Uterus (tissue), 4 donors: ENCODE measurements at places on chromosomes 6 and 20. TPM values are rescaled to one million over a fixed set of nuclear protein-coding genes. Genes with fewer than 3 reads are reported as not detected.

- DNase-seq = no peak
These were observed 53.6 kb upstream of the EDN3 start for GRCh38 chr20:59246691-59247400.

DNA sequence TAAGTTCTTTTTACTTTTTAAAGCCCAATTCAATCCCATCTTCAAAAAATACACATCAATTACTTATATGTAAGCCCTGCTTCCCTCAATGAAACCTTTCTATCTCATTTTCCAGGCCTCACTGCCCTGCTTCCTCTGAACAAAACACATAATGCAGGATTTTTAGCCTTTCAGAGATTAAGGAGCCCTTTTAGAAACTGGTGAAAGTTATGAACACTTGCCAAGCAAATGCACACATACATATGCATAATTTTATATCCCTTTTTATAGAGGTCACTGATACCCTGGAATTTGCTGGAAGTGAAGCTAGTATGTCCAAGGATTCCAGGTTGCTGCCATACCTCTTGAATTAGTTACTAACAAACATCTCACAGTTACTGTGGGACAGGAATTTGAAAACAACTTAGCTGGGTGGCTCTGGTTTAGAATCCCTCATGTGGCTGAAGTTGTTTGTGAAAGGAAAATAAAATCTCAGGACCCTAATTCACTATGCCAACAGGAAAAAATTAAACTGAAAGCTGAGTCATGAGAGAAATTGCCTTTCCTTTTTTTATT is 75.8 kb downstream of the UBE3D start:
- DNase-seq = no peak

- no peak for DNase-seq
These were observed 12.2 kb downstream of the ARHGAP18 start for GRCh38 chr6:129697788-129698187.

DNA sequence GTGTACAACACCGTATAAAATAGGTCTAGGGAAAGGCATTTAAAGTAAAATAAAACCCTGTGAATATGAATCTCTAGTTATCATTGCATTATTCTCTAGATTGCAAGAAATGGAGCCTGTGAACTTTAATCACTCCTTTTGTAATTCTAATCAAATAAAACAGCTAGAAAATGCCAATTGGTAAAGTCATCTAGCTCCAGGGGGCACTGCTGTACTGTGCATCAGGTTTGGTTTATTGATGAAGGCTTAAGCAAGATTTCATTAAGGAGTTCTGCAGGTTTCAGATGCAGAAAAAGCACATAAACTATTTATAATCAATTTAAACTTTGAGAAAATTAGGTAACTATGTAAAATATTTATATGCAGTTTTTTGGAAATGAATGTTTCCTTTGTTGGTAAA is 645.0 kb downstream of the PHF3 start:
- no peak for DNase-seq

GRCh38 chr6:149471801-149472200 is 13.0 kb downstream of the ZC3H12D start:
- no peak for DNase-seq

COL21A1 gene
- 135 TPM for total RNA-seq

GRCh38 chr6:138403801-138404665 is at the start of gene HEBP2:
HEBP2 (plus strand) TSS chr6:138404223; CDS start chr6:138404496, 273 bp downstream.
- peak; percentile 92 for DNase-seq

DNA sequence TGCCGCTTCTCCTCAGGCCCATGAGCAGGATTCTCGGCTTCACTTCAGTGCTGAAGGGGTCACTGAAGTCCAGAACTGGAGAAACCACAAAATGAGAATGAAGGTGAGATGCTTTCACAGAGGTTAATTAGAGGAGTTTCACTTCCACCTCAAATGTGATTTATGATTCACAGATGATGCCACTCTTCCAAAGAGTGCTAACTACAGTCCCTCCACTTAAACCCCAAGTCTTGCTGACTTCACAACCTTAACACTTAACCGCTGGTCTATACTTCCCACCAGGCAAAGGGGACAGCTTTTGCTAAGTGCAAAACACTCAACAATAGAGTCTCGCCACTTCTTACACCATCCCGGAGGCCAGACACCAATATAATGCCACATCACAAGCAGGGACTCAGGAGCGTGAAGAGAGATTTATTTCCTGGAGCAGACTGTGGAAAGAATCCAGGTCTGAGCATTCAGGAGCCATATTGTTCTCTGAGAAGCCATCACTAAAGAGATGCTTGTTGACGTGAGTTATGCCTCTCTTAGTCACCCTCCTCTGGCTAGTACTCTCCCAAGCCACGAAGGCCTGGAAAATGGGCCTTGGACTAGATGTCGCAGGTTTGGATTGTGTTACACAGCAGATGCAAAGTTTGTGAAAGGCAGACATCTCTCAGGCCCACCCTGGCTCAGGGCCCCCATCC is 24.4 kb downstream of the RRAGD start:
- no peak for DNase-seq

DNA sequence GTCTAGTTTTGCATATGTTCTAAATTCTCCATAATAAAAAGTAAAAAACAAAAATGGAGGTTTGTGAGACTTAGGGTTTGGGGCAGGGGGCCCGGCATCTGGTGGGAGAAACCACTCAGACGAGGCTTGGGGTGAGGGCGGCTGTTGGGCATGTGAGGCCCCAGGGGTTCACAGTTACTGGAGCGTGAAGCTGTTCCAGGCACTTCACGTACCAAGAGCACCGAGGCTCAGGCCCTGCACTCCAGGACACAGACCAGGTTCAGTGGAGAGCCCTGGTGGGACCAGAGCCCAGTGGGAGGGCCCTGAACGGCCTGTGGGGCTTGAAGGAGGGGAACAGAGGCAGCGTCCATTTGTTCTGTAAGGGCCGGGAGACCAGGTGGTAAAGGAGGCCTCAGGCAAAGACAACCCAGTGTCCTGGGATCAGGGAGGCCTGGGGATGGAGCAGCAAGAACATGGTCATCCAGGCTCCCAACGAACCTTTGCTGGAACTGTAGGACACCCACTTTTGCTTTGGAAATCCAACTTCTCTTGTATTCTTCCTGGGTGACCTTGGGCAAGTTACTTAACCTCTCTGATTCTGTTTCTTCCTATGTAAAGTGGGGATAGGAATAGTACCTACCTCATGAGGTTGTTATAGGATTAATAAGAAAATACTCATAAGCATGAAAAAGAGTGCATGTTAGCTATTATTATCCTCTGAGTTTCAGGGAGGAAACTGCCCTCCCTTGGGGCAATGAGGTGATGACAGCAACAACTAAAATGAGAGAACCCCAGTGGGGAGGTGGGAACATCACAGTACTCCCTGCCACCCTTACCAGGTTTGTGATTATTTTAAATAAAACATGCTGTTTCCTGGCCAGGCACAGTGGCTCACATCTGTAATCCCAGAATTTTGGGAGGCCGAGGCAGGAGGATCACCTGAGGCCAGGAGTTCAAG is 1.1 kb upstream of the FGD2 start:
- no peak for DNase-seq
